ENCODE measurements at places on chromosomes 5 and 9. TPM values are rescaled to one million over a fixed set of nuclear protein-coding genes. Genes with fewer than 3 reads are reported as not detected.

Gene FCN2
- total RNA-seq = not detected

Gene PCDHGC5
- total RNA-seq = 8.1 TPM

Gene GLT6D1
- total RNA-seq = not detected

Gene GHR
- total RNA-seq = 3.5 TPM

Gene GABRA1
- not detected for total RNA-seq

Gene MCTP1
- total RNA-seq = 4.8 TPM

Gene WNK2
- 0.15 TPM for total RNA-seq

Data from smooth muscle cell of trachea (primary cell).